ENCODE measurements at places on chromosomes 7 and 10.
A peak's percentile ranks its signal among the peaks of the same experiment; 100 is the strongest.

- DNase-seq: no peak
Observed at GRCh38 chr7:80249619-80250295, 115.1 kb downstream of the GNAI1 start.

DNA sequence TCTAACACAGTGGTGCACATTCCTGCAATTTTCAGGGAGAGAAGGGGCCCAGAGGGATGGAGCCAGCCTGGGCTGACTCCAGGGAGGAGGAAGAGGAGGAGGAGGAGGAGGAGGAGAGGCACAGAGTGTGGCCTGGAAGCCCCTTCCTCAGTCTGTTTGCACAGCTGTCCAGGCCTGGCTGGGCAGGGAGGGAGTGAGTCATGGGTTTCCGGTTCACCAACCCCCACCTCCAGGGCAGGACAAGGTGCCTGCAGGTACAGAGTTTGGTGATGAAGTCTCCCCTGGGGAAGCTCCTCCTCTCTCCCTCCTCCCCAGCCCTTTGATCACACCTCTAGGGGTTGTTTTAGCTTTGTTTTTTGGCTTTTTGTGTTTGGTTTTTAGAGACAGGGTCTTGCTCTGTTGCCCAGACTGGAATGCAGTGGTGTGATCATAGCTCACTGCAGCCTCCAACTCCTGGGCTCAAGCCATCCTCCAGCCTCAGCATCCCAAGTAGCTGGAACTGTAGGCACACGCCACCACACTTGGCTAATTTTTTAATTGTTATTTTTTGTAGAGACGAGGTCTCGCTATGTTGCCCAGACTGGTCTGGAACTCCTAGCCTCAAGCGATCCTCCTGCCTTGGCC, 77.5 kb upstream of the CUX1 start:
- no peak for DNase-seq

GRCh38 chr7:44797329-44798258, 1.1 kb downstream of the PPIA start:
- DNase-seq: peak; percentile 90

GRCh38 chr10:130656187-130656575, 520.0 kb downstream of the GLRX3 start:
- DNase-seq: no peak

GRCh38 chr7:16189026-16189715, 232.2 kb downstream of the CRPPA start:
- DNase-seq: no peak

Measured in muscle of back (tissue), 13 donors.